NCI-H1417 treated with DMSO at 0.1 percent for 48 hours (cell line): ENCODE measurements at places on chromosomes 6 and 20.

DNA sequence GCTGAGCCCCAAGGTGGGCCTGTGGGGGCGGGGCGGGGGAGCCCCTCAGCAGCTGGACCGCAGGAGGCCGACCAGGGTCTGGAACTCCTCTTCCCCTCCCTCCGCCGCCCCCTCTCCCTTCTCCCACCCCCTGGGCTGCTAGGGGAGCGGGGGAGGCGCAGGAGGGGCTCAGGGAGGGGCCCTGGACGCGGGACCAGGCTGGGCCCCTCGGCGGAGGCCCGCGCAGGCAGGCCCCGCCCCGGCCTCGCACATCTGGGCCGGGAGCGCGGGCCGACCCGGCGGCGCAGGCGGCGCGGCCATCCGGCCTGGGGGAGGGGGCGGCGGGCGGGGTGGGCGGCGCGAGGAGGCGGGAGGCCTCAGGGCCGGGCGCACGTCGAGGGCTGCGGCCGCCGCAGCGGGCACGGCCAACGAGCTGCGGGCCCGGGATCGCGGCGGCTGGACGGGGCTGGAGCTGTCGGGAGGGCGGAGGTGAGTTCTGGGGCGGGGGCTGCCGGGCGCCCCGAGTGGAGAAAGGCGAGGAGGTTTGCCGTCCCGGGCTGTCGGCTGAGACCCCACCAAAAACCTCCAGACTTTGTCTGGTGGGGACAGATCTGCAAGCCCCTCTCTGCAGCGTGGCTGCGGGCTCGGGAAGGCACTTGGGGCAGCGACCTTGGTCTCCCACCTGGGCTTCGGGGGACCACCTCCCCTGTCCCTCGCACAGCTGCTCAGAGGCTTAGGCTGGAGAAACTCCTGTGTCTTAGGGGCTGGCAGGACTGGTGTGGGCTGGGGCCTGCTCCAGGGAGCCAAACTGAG is at the start of gene HSPA12B:
Gene HSPA12B, plus strand, starts transcription at position 359 of the 792 bp plus-strand sequence. CDS start 5,990 bp downstream, outside the sequence.
- DNase-seq: no peak

GRCh38 chr20:44470327-44470726 is 5.3 kb upstream of the TTPAL start:
- no peak for DNase-seq

GRCh38 chr20:31956556-31957526 is 5.0 kb upstream of the PDRG1 start:
- DNase-seq: no peak

- no peak for DNase-seq
Measured at GRCh38 chr6:44050872-44051505, 76.3 kb downstream of the MRPL14 start.

- no peak for DNase-seq
Measured at GRCh38 chr6:140475086-140475485, 1100.6 kb upstream of the CITED2 start.

GRCh38 chr6:51568771-51569170 is 518.6 kb downstream of the PKHD1 start:
- no peak for DNase-seq

DNA sequence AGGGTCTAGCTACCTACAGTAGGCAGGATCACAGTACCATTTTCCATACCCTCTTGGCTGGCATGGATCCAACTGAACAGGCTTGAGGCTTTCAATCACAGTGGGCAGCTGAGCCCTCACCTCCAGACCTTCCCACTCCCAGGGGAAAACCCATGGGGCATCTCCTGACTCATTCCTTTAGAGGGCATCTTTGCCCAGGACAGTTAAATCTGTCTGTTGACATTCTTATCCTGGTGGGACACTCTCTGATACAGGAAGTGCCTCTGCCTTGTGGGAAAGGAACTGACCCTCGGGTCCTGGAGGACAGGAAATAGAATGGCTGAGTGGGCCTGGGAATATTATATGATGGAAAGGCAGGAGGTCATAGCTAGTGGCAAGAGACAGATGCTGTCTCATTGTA is 10.2 kb upstream of the EPB41L1 start:
- no peak for DNase-seq
